ENCODE measurements at places on chromosomes 7 and 10. TPM values are rescaled to one million over a fixed set of nuclear protein-coding genes. Genes with fewer than 3 reads are reported as not detected.

TRPV6 gene
- total RNA-seq: not detected

ZSCAN25 gene
- total RNA-seq: 3.8 TPM

CPA5 gene
- total RNA-seq: 0.13 TPM

PPP1R3A gene
- not detected for total RNA-seq

NOD1 gene
- total RNA-seq: 2.1 TPM

All from MG63 (cell line).